ENCODE measurements at places on chromosomes 4 and X.

- DNase-seq: no peak
These were observed 204.8 kb upstream of the LDB2 start for GRCh38 chr4:17103231-17103630.

- DNase-seq: no peak
These were observed 99.9 kb upstream of the RAPGEF2 start for GRCh38 chr4:159002950-159003349.

DNA sequence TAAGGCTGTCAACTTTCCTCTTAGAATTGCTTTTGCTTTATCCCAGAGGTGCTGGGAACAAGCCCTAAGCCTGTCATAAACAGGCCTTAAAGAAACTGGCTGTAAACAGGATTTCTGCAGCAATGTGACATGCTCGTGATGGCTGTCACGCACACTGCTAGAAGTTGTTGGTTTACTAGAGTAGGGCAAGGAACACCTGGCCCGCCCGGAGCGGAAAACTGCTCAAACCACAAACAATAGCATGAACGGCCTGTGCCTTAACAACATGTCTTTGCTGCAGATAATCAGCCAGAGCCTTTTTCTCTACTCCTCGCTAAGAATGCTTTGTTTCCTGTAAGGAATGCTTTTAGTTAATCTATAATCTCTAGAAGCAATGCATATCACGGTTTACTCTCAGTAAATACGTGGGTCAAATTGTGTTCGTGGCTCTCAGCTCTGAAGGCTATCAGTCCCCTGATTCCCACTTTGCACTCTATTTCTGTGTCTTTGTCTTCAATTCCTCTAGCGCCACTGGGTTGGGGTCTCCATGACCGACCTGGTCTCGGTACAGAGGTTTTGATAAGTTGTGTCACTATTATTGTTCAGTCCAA, 318.3 kb downstream of the GLUD2 start:
- DNase-seq: no peak

DNA sequence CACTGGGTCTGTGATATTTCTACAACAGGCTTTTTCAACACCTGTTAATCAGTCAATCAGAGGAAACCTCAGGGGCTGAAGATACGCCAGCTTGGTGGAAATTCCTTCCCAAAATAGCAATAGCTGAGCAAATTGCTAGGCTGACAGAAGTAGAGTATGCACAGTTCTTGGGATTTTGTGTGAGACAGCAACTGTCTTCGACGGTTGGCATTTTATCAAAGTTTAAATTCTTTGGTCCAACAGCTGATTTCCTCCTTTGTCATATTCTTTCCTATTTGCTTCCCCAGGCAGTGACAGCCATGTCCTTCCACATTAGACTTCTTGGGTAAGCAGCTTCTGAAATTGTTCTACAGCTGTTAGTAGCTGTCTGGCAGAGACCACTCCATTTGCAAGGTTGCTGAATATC, 8.0 kb upstream of the PALLD start:
- no peak for DNase-seq

GRCh38 chr4:155602351-155603140, 64.1 kb upstream of the GUCY1A1 start:
- DNase-seq: no peak

- DNase-seq: no peak
These were observed 233.8 kb upstream of the UGT8 start for GRCh38 chr4:114364857-114365256.

GRCh38 chrX:1466971-1467561, 14.4 kb upstream of the ASMTL start:
- DNase-seq: peak; percentile 48

GRCh38 chrX:56744996-56745395, 16.0 kb downstream of the NBDY start:
- no peak for DNase-seq

DNA sequence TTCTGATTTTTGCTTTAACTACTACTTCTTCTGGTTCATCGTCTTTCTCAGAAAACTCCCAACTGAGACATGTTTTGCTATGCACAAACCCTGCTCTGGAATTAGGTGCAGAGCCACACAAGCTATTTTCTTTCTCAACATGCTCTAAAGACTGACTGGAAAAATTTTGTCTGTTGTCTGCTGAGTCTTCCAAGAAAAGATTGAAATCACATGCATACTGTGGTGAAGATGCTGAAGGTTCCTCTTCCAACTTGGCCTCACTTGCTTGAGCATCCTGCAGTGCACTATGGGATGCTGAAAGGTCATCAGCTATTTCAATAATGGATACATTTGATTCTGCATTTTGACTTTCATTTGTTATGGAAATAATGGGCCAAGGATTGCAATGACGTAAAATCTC, 24.1 kb downstream of the PIN4 start:
- no peak for DNase-seq

- no peak for DNase-seq
These were observed 3.2 kb upstream of the MAGEB2 start for GRCh38 chrX:30212172-30212571.

DNA sequence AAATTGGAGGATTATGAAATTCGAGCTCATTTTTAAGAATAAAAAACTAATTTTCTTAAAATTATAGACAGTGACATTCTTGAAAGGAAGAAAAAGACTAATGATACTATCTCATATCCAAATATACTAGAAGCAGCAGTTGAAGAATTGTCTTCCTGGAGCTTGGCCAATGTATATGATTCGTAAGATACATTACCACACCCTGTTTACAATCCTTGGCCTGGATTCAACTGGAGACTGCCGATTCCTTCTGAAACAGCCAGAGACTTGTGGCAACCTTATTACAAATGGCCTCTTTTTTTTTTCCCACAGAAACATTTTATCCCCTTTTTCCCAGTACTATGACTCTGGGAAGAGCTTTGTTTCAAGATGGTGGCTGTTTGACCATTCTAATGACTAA, 571.2 kb upstream of the FAT1 start:
- no peak for DNase-seq

DNA sequence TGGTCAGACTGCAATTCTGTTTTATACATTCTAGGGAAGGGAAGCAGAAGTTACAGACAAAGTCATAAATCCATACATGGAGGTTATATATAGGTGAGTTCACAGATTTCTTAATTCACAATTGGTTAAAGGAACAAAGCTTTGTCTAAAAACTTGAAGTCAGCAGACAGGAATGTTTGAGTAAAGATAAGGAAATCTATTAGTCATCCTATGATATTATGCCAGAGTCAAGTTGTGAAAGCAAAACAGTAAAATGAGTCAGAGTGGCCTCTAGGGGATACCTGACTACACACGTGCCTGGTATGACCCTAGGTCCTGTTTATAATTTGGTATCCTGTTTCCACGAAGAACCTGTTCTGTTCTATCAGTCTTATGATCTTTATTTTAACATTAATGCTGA, 31.5 kb downstream of the ACTRT1 start:
- DNase-seq: no peak

- DNase-seq: no peak
These were observed 33.9 kb upstream of the ADGRG2 start for GRCh38 chrX:19156186-19156585.

DNA sequence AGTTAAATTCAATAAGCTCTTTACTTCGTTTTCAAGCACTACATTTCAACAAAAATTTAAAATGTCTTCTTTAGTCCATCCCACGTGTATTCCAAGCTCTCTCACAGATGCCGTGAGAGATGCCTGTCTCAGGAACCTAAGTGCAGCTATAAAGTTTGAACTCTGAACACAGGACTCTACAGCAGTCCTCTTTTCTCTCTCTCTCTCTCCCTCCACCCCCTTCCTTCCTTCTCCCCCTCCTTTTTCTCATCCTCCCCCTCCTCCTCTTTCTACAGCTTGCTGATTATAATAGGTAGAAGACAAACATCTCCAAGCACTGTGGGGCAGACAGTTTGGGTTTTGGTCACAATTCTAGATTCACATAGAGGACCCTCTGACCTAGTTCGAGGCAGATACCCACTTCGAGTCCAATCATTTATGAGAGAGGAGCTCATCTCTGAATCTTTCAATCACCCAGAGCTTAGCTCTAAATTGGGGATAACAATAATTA, 31.5 kb upstream of the DCLK2 start:
- no peak for DNase-seq

DNA sequence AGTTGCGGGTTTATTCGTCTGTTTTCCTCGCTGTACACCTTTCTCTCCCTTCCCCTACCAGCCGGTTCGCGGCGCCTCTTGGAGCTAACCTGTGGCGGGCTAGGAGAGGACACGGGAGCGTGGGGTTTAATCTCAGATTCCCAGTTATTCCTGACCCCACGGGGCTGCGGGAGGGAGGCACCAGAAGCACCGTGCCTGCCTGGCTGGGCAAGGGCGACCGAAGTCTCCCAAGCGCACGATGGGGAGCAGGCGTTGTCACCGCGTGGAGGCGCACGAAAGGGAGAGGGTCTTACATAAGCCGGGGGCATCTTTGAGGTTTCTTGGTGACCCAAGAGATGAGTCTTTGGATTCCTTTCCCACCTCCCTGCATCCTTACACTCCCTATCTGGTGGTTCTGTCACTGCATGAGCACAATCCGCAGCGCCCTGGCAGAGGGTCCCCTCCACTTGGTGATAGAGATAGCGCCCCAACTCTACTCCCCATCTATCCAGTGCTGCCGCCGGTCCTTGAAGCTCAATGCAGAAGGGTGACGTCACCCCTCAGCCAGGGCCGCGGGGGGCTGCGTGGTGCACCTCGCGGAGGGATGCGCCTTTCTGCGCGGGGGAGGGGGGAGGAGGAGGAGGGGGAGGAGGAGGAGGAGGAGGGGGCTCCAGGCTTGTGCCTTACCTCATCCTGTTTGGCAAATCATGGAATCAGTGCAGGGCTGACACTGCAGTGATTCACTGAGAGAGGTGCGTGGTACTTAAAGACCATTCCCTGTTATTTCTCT, 793 bp downstream of the TSPAN7 start:
- DNase-seq: no peak

DNA sequence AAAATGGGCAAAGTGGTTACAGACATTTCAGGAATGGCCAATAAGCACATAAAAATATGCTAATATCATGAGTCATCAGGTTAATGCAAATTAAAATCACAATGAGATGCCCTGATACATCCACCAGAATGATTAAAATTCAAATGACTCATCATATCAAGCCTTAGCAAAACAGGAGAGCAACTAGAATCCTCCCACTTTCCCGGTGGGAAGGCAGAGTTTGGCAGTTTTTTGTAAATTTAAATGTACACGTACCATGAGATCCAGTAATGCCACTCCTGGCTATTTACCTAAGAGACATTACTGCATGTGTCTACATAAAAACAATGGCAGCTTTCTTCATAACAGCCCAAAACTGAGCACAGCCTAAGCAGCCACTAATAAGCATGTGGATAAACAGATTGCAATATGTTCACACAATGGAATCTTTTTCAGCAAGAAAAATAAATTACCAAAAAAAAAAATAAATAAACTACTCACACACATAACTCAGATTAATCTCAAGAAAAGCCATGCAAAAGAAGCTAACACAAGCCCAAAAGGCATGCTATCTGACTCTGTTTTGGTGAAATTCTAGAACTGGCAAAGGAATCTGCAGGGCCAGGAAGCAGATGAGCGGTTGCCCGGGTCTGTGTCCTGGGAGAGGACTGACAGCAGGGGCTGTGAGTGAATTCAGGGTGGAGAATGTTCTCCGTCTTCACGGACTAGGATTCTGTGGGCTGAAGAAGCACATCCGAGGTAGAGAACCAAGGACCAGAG, 48.8 kb downstream of the AFAP1 start:
- DNase-seq: no peak
